ENCODE measurements at places on chromosomes 11 and 22.

GRCh38 chr11:31903225-31904074 is 92.3 kb upstream of the PAX6 start:
- DNase-seq = no peak

- DNase-seq = no peak
These were observed 66.2 kb downstream of the MICAL3 start for GRCh38 chr22:17958166-17958565.

DNA sequence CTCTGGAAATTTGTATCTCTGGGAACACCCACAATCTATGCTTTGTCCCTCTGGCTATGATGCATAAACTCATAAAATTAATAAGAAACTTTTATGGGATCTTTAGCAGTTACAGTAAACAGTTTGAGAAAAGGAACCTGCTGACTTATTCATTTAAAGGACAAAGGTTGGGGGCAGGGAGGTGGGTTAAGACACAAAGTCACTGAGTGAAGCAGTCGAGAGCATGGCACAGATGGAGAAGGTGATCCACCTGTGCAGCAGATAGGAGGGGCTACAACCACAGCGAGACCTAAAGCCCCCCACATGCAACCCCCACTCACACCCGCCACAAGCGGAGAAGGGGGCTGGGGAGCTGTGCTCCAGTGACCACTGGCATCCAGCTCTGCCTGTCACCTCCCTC is 45.0 kb downstream of the SMCO4 start:
- DNase-seq = no peak

GRCh38 chr22:48581205-48581766 is 1246.4 kb downstream of the BRD1 start:
- DNase-seq = no peak

- no peak for DNase-seq
These were observed 57.8 kb upstream of the MN1 start for GRCh38 chr22:27859336-27859735.

DNA sequence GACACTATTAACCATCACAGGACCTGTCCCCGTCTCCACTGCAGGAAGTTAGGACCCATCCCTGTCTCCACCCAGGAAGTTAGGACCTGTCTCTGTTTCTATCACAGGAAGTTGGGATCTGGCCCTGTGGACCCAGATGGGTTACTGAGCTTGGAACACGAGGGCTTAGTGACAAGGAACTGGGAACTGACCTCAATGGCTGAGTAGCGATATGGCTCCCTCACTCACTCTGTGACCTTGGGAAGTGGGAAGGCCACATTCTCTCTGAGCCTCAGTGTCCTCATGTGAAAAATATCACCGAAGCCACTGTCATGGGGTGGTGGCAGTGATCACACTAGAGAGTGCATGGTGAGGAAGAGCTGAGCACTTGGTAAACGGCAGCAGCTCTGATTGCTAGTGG is 59.4 kb downstream of the FBLN1 start:
- no peak for DNase-seq

DNA sequence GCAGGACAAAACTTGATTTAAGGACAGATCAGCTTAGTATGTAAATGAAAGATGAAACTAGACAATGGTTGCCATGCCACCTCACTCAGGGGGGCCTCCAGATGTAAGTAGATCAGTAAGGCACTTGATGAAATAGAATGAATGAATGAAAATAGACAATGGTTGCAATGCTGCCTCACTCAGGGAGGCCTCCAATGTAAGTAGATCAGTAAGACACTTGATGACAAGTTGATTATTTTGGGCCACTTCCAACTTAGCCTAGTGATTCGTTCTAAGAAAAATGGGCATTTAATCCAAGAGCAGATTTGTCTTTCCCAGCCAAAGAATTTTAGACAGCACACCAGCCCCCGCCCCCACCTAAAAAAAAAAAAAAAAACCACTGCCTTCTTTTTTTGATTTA is 19.2 kb upstream of the SLC5A12 start:
- DNase-seq = no peak

DNA sequence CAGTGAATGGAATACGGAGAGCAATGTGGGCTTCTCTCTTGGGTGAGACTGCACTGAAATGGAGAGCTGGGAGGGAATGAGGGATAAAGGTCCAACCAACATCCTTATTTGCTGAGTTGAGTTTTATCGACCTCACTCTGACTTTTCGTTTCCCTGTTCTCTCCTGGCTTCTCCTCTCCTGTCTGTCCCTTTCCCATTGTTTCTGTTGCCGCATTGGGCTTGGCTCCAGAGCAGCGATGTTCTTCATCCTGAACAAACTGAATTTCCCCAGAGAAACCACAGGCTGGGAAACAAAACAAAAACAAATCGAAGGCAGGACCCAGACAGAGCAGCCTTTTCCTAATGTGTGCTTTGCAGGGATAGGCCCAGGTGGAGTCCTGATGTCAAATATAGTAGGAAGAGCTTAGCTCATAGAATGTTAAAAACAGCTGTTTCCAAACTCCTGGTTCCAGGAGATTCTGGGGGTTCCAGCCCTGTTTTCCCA is 30.0 kb downstream of the MOV10L1 start:
- DNase-seq = no peak

DNA sequence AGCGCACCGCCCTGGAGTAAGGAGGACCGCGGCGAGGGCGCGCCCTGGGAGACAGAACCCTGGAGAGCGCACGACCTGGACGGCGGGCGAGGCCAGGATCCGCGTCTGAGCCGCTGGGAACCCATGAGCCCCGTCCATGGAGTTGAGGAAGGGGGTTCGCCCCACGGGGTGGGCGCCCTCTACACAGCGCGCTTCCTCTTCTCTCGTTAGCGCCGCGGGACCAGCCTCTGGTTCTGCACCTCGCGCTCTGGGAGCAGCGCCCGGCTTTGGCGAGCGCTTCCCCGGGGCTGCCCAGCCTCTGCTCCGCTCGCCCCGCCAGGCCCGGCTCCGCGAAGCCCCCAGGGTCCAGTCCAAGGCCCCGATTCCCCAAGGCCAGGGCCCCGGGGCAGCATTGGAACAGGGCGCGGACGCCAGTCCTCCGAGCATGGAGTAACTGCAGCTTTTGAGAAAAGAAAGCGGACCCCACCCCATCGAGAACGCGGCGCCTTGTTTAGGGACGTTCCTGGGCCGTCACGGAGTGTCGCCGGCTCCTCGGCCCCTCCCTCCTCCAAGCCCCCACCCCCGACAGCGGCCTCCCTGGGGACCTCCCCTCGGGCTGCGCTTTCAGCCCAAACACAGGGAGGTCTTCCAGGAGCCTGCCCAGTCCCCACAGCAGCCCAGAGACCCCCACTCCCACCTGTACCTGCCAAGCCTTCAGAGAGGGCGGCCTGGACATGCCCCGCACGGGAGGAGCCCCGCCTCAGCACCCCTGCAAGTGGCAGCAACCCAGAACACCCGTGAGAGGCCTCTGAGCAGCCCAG is 56.2 kb downstream of the BRD1 start:
- no peak for DNase-seq

GRCh38 chr11:96075532-96075959 is 151.6 kb upstream of the MTMR2 start:
- DNase-seq = no peak

- DNase-seq = no peak
These were observed 852 bp downstream of the TRAF6 start for GRCh38 chr11:36509201-36509639.

DNA sequence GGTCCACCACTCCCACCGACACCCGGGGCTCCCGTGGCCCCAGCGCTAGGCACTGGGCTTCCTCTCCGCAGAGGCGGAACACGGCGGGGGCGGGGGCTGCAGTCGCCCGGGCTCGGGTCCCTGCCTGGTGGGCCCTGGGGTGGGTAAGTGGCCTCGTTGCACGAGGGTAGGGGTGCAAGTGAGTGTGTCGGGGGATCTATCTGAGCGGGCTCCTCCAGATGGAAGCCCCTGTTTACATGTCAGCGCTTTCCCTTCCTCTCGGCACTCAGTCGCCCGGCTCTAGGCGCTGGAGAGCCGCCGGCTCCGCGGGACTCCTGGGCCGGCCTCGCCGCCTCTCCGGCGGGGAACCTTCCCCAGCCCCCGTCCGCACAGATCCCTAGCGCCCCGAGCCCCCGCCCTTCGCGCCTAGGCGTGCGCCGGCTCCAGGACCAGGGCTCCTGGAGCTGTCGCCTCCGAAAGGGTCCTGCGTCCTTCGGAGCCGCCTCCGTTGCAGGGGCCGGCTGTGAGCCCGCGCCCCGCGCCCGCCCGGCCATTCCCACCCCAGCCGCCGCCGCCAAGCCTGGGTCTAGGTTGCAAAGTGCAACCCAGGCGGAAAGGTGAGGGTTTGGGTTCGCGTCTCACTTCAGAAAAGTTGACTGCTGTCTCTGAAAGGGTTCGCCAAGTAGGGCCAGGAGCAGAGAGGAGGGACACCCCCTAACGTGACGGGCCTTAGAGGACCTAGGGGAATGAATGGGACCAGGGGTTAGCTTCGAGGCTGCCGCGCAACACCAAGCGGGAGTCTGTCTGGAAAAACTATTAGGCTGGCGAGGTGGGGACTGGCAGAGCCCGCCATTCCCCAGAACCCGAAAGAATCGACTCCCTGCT is 978 bp downstream of the FLI1 start:
- DNase-seq = no peak

GRCh38 chr22:19559956-19560355 is 35.7 kb upstream of the CLDN5 start:
- no peak for DNase-seq

DNA sequence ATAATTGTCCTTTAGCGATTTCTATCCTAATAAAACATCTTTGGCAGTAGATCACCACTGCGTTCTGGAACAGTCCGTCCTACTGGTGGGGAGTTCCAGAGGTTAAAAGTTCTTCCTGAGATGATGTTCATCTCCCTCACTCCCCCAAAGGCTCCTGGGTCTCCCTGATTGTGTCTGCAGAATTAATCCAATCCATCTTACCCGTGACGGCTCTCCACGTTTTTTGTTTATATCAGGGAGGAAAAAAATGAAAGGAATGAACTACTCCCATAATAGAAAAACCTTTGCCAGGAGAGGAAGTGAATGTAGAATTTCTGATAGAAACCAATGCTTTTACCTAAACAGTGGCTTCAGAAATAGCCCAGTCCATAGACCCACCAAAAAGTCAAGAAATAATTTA is 81.6 kb downstream of the LARGE1 start:
- no peak for DNase-seq

DNA sequence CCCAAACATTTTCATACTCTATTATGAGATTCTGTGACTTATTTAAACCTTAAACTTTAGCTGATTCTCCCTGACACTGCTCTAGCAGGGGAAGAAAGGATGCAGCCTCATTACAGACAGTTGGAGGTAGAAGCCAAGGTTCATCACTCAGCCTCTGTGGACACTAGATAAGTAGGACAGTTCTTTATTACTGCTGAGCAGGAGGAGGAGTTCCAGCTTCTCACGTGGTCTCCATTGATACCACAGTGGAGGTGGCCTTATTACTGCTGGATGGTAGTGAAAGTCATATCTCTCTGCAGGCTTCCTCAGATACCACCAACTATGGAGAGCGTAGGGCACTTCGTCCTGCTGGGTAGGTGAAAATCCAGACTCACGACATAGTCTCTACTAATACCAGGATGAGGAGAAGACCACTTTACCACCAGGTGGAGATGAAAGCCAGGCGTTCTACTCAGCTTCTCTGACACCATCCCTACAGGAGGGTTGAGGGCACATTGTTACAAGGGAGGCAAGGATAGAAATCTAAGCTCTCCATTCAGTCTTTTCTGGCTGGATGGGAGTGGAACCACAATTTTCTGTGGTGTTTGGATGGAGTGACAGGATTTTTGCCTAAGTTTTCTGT is 13.1 kb upstream of the ANGPTL5 start:
- no peak for DNase-seq

DNA sequence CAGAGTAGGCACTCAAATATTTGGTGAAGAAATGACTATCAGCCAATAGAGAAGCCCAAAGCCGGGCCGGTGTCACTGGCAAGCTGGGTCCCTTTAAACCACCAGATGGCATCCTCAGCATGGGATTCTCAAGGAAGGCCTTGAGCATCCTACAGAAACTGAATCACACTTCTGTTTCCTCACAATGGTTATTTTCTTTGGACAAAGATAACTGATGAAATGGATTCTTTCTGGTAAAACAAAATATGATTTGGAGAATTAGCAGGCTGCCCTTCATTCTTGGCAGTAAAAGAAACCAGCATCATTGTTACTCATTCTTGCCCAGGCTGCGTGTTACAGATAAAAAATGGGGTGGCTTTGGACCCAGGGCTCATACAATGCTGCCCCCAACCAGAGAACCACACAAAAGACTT is 30.3 kb upstream of the ASPHD2 start:
- peak; percentile 8 for DNase-seq

- no peak for DNase-seq
These were observed 38.5 kb upstream of the ARFGAP3 start for GRCh38 chr22:42895541-42895981.

GRCh38 chr11:117684111-117684510 is 112.9 kb downstream of the DSCAML1 start:
- no peak for DNase-seq

DNA sequence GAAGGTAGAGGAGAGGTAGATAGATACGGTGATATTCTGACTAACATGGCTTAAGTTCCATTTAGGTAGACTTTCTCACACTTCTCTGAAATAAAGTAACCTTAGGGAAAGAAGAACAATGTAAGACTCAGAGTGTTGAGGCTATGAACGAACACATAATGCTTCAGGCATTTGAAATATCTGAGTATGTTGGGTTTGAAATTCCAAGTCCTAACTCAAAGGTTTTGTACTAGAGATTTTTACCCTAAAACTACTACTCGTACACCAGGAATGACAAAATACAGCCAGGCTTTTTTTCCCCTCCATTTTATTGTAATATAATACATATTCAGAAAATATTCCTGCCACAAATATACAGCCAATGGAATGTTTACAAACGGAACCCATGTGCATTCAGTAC is 592.6 kb downstream of the ETS1 start:
- DNase-seq = peak; percentile 15

DNA sequence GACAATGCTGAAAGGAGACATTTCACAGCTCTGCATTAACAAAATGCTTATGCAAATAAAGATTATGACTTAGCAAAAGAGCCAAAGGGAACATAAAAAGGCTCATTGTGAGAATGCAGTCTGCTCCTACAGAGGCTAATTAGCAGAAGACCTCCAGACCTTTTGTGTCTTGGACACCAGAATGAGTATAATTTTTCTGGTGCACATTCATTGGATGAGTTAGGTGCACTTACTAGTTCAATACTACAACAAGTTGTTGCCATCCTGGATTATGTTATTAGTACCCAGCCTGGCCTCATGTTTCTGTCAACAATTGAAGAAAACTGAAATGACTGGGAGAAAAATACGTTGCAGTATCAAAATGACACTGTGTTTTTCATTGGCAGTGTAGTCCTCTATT is 613.2 kb upstream of the CHORDC1 start:
- DNase-seq = no peak

GRCh38 chr11:72588421-72589410 is 85.5 kb downstream of the PDE2A start:
- no peak for DNase-seq

DNA sequence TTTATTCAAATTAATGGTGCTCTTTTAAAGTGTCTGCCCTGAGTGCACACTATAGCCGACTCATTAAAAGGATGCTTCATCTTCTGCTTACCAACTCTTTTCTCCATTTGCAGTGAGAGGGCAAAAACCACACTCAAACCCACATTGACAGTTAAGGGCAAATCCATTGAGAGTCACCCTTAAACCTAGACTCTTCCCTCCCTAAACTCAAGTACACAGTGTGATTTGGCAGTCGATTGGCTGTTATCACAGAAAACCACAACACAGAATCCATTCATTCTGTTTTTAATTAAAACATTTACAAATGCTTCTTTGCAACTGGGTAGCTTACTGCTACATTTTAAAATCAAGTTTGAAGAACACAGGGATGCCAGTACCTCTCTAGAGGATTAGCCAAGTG is 120.0 kb downstream of the CADM1 start:
- no peak for DNase-seq

All from AG04450 (cell line).